Fibroblast of skin of scalp (primary cell): ENCODE measurements at places on chromosomes 2 and 18.

- DNase-seq, result no peak
Measured at GRCh38 chr18:506801-507200, 6.3 kb upstream of the COLEC12 start.

DNA sequence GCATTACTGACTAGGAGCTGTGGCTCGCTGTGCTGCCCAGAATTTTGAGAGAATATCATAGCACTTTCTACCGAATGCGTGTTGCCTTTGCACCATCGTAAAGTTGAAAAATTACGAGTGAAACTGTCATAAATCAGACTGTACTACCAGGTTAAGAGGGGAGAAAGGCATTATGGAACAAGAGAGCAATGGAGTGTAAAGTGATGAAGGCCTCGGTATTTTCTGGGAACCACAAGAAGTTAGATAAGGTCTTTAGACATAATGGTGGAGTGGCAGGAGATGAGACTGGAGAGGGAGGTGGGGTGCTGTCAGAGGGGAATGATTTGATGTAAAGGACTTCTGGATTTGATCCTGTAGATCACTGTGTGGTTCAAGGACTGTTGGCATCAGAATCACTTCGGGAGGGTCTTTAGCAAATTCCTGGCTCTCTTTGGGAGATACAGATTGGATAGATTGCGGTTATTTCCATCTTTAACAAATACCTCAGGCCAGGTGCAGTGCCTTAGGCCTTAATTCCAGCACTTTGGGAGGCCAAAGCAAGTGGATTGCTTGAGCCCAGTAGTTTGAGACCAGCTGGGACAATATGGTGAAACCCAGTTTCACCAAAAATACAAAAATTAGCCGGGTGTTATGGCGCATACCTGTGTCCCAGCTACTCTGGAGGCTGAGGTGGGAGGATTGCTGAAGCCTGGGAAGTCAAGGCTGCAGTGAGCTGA is 4.9 kb upstream of the ADGRF3 start:
- DNase-seq, result no peak

DNA sequence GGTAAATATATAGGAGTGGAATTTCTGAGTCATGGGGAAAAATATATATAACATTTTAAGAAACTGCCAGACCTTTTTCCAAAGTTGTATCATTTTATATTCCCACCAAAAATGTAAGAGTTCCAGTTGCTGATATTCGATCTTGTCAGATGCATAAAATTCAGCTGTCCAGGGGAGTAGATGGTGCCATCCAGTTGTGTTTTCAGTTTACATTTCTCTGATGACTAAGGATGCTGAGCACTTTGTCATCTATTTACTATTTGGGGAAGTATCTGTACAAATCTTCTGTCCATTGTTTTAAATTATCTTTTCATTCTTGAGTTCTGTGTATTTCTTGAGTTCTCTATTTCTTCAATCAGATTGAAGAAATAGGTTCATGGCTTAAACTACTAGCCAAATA is 126.1 kb downstream of the RTN4 start:
- DNase-seq, result no peak

GRCh38 chr2:24076849-24077534 is 866 bp upstream of the SF3B6 start:
- DNase-seq, result no peak

GRCh38 chr18:59839246-59839645 is 60.5 kb upstream of the PMAIP1 start:
- no peak for DNase-seq

DNA sequence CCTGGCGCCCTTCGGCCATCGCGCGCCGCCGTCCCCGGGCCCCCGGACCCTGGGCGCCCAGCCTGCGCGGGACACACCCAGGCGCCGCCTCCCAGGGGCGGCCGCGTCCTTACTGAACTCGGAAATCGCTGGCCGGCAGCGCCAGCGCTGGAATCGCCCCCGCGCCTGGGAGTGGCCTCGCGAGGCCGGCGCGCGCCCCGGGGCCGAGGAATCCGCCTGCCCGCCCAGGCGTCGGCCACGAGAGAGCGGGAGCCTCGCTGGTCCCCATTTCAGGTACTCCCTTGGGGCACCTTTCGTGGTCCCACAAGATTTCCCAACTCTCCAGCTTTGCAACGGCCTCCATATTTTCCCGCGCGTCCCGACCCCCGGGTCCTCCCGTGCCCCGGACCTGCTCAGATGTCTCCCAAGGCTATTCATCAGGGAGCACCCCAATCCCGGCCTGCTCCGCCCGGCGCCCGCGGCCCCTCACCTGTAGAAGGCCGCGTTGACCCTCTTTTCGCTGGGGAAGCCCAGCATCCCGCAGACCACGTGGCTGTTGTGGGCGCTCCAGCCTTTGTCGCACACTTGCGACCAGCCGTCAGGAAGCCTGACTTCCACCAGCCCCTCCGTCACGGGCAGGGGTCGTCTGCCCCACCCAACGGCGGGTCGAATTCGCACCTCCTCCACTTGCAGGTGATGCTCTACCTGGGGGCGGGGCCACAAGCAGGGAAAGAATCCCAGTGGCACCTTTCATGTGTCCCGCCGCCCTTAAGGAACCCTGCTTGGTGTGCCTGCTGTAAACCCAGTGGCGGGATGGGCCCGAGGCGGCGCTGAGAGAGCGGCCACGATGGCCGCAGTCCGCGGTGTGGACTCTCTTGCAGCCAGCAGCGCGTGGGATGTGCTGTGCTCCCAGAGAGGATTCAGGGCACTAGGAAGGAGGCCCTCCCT is 4.6 kb downstream of the LOXL3 start:
- peak; percentile 49 for DNase-seq

- DNase-seq, result no peak
Measured at GRCh38 chr18:58640891-58641610, 12.2 kb upstream of the ALPK2 start.

DNA sequence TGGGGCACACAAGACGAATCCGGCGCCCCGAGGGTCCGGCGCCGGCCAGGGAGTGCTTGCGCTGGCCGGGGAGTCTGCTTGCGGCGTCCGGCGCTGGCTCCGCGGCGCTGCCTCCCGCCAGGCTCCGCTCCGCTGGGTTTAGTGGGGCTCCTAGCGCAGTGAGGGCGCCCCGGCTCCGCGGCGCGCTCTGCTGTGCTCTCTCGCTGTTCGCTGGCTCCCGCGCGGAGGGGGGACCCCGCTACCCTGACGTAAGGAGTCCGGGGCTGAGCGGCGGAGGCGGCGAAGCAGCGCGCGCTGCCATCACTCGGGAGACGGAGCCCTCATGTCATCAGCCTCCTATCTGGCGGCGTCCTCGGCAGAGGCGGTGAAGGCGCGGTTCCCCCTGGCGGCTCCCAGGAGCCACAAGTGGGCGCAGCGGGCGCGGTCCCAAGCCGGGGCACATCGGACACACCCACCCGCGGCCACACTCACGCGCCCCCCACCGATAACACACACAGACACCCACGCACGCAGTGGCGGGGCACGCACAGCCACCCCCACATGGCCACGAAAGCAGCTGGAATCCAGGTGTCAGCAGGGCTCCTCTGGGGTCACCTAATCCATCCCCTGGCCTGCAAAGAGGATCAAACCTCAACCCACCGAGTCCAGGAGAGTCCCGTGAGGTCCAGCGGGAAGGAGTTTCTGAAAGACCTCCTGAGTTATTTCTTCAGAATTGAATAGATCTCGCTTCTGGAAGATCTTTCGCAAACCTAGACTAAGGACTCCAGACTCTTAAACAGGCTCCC is at the start of gene C1QL2:
TSS of gene C1QL2 (minus strand) at position 189 of the 785 bp plus-strand sequence. CDS start 482 bp downstream, outside the sequence.
- no peak for DNase-seq

DNA sequence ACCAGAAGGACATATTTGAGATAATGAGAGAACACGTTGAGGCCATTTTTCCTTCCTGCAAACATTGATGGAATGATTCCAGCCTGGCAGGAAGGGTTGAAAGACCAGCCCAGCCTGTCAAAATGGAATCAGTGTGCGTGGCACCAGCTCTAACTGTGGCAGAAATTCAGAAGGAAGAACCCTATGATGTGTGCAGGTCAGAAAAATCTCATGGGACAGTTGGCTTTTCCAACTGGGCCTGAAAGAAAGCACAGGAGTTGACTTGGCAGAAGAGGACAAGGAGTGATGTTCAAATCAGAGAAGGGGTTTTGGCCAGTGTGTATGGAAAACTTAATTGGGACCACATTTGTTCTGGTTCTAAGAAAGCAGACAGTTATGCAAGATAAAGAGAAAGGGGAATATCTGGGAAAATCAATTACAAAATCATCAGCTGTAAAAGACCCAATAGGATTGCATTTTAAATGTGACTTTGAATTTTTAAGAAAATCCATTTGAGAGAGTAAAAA is 192.8 kb upstream of the PID1 start:
- DNase-seq, result no peak

GRCh38 chr2:172402198-172402597 is 25.2 kb upstream of the ITGA6 start:
- no peak for DNase-seq

DNA sequence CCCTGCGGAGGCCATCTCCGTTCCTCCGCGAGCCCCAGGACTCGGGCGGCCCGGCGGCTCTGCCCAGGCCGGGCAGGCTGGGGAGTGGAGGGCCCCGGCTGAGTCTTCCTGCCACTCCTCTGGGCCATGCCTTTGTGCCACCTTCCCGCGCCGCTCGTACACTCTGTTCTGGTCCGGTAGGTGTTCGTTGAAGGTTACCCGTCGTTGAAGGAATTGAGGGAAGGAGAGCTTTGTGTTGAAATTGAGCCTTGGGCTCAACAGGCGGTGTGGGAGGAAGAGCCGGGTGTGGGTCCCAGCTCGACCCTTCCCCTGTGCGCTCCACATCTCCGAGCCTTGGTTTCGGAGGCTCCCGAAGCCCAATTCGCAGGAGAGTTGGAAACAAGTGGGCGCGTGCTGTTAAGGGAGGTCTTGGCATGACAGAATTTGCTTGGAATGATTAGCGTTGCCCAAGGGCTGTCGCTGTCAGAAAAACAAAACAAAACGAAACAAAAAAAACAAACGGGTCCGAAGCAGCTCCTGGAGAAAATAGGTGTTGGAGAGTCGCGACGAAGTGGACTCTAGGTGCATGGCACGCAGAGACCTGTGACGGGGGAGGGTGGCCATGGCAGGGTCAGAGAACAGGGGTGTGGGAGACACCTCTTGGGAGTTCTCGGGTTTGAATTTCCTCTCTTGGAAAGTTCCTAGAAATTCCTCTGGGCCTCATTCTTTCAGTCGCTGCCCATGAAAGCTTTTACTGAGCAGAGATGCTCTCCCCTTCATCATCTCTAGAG is 1.2 kb upstream of the MZT2A start:
- no peak for DNase-seq

GRCh38 chr2:174663550-174663949 is 65.9 kb upstream of the WIPF1 start:
- peak; percentile 91 for DNase-seq

GRCh38 chr2:71790226-71791060 is 337.1 kb downstream of the DYSF start:
- no peak for DNase-seq

DNA sequence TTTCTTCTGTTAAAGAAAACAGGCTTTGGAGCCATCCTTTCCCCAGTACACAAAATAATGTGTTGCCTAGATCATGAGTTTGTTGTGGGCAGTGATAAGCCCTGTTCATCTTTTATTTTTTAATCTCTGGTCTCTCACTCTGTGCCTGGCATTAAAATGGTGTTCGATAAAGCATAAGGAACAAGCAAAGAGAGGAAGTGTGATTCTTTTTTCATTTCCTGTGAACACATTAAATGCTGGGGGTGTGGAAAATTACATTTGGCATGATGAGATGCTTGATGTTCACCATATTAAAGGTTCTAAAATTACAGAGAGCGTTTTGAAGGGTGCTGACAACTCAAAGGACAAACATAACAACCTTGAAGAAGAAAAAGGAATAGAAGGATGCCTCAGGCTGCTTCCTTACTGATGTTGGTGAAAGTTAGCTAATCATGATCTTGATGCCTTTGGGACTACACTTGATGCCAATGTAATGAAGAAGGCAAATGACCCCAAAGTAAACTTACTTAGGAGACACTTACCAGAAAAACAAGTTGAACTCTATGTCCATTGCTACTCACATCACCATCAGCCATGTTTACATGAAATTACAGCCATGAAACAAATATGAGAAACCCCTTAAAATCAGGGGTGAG is 33.0 kb downstream of the TMEFF2 start:
- no peak for DNase-seq

DNA sequence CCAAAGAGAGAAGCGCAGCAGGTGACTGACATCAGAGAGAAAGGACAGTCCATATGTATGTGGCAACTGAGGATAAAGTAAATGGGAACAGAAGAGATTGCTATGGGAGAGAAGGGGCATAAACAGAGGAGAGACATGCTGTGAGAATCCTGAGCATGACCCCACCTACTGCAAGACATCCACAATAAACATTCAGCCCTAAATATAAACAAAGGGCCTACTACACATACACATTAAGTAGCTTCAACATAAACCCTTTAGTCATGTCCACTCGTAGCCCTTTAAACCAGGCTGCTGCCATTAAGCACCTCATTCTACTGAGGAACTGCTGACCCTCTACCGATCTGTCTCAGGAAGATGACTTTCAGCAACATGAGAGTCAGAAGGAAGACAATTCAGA is 32.9 kb downstream of the CCBE1 start:
- DNase-seq, result no peak

DNA sequence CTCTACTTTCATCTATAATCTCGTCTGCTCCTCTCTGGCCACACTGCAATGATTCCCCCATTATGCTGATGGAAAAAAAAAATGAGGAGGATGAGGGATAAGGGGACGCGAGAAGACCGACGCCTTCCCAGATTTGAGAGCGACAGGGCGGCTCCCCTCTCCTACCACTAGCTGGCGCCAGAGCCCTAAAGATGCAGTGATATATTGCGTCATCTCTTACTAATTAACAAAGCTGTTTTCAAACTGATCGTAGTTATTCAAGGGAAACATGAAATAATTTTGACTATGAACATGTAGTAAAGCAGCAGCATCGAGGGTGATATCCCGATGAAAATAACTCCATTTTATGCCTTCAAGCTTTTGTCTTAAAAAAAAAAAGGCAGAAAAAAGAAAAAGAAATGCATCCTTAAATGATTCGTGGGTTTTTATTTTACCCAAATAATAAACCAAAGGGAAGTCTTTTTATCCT is 48.0 kb upstream of the HNRNPA3 start:
- DNase-seq, result peak; percentile 85

DNA sequence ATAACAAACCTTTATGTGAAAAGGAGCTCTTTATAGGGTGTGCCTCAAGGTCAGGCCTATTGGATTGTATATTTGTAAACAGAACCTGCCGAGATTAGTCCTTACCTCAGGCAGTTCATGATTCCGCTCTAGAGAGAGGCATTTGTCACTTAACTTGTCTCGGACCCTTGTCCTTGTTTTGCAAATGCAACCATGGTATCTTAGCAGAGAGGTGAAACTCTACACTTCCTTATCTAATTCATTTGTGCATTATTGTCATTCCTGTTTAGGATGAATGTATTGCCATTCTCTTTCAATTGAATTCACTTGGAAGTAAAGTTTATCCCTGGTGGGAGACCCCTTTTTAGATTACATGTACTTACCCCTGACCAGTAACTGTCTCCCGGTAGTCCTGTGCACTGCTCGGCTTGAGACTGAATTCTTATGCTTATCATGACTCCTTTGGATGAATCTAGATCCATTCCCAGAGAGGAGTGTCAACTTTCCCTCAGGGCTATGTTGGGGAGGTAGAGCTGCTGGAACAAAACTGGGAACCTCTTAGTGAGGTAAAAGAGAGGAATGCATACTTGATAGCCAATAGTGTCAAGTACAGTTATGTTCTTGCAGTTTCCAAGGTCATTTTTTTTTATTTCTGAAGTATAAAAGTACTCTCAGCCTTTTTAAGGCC is 46.6 kb downstream of the SGPP2 start:
- DNase-seq, result no peak
